ENCODE measurements at places on chromosomes 4 and X. TPM values are rescaled to one million over a fixed set of nuclear protein-coding genes. Genes with fewer than 3 reads are reported as not detected.
A peak's percentile ranks its signal among the peaks of the same experiment; 100 is the strongest.

GRCh38 chr4:107721436-107722100, 1.5 kb upstream of the PAPSS1 start:
- no peak overlapping the region for H3K27ac ChIP-seq
- H3K4me1 ChIP-seq = peaks cover 6% of the 10 kb centered on the region
- DNase-seq = no peak
- H3K27me3 ChIP-seq = no peaks in the 10 kb centered on the region

DNA sequence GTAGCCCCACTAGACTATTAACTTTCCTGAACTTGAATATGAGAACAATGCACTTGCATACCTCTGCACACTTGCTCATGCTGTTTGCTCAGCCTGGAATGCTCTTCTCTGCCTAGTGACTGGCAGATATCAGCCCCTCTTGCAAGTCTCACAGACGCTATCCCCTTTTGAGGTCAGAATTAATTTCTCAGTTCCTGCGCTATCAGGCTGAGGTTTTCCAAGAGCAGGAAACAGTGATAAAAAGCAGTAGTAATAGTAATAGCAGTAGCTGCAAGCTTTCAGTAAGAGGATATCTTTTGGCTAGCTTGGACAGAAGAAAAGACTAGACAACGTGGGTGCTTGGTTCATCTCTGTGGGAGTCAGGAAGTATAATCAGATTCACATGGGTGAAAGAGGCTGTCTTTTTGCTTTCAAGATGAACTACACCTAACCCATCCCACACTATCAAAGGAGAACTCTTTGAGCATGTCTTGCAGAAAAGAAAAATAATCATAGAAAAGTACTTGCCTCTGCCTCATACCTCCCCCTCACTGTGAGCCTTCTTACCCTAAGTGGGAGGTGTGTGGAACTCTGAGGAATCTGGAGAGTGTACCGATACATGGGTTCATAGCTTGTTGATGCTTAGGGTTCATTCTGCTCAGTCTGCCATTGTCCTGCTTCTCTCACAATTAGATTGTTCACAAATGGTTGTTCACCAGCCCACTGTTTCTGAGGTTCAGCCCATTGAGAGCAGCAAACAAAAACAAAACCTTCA, 11.3 kb upstream of the DRP2 start:
- H3K4me1 ChIP-seq = peaks cover 4% of the 10 kb centered on the region
- no peak overlapping the region for H3K4me3 ChIP-seq
- no peaks in the 10 kb centered on the region for H3K27me3 ChIP-seq
- H3K27ac ChIP-seq = no peak overlapping the region
- no peaks in the 10 kb centered on the region for H3K36me3 ChIP-seq

DNA sequence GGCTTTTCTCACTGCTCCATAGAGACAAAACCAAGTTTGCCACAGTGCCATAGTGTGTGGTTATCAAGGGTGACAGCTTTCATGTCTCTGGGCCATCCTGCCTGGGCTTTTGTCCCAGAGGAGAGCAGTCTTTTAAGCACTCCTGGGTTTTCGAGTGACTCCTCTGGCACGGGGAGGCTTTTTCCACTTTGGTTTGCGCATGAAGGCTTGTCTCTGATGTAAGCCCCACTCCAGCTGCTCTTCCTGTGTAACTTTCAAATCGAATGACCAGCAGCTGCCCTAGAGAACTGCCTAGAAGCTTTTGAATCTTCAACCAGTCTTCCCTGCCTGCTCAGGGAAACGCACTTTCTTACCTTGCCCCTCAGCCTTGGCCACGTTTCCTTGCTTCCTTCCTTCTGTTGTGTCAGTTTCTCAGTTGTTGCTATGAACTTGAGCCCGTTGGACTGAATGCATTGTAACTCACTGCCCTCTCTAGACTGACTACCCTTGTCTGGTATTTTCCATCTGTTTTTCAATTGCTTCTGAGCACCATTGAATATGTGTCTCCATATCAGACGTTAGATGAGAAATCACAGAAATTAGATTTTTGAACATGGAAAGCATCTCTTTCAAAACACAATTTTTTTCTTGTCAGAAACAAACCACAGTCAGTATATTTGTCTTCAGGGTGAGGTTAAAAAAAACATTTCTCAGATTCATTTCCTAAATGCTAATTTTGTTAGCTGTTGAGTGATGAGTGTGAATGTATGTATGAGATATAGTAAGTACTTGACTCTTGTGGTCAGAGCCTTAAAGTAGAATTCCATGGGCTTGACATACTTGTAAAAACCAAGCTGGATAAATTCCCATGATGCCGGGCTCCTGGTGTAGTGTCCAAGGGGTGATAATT, 45.3 kb downstream of the SLC9A6 start:
- H3K27ac ChIP-seq = peak overlapping the region; percentile 60
- peaks cover 2% of the 10 kb centered on the region for H3K4me1 ChIP-seq
- H3K4me3 ChIP-seq = no peak overlapping the region
- H3K36me3 ChIP-seq = no peaks in the 10 kb centered on the region

- DNase-seq = no peak
- H3K27me3 ChIP-seq = no peaks in the 10 kb centered on the region
- H3K27ac ChIP-seq = no peak overlapping the region
These were observed 888.2 kb downstream of the RAB28 start for GRCh38 chr4:12595986-12596385.

IL2 gene
- not detected for total RNA-seq

DNA sequence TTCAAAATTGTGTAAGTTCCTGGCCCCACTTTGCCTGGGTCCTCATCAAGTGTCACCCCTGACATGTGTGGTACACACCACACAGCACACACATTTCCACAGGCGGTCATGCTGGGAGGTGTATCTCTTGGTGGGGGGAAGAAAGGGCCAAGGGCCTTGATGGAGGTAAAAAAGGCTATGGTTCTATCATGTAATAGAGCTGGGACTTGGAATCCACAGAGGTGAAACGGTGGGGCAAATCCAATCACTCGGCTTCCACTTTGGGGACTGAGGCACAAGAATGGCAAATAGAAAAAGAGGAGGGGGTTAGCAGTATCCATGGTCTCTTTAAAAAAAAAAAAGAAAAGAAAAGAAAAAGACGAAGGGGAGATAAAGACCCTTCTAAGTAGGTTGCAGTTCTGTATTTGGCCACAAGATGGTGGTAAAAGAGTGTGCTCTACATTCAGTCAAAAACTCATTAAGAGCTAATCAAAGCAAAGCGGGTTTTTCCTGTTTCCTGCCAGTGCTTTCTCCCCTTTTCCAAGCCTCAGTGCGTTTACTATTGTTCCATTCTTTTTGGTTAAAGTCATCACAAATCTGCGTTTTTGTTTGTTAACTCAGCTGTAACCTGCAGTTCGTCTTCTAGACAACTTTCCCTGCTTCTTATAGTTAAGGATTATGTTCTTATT, 37.0 kb upstream of the ATP6AP2 start:
- no peak overlapping the region for H3K27ac ChIP-seq
- no peaks in the 10 kb centered on the region for H3K36me3 ChIP-seq
- no peak overlapping the region for H3K4me3 ChIP-seq
- H3K4me1 ChIP-seq = peaks cover 2% of the 10 kb centered on the region
- DNase-seq = peak; percentile 38
- peaks cover 10% of the 10 kb centered on the region for H3K27me3 ChIP-seq

- H3K27me3 ChIP-seq = no peaks in the 10 kb centered on the region
- no peak overlapping the region for H3K27ac ChIP-seq
- peaks cover 7% of the 10 kb centered on the region for H3K4me1 ChIP-seq
- no peaks in the 10 kb centered on the region for H3K36me3 ChIP-seq
- H3K4me3 ChIP-seq = no peak overlapping the region
These were observed 132.7 kb downstream of the ARHGAP24 start for GRCh38 chr4:85607624-85608023.

GRCh38 chr4:19748519-19749479, 502.9 kb upstream of the SLIT2 start:
- H3K36me3 ChIP-seq = no peaks in the 10 kb centered on the region
- H3K27me3 ChIP-seq = no peaks in the 10 kb centered on the region
- no peak overlapping the region for H3K27ac ChIP-seq

GRCh38 chr4:147731580-147732517, at the start of gene ARHGAP10:
TSS of gene ARHGAP10 (plus strand) at chr4:147732088. CDS start at chr4:147732302, 214 bp downstream.
- H3K36me3 ChIP-seq = no peaks in the 10 kb centered on the region
- no peaks in the 10 kb centered on the region for H3K27me3 ChIP-seq
- H3K4me3 ChIP-seq = peak within 1 kb of the TSS; percentile 91
- DNase-seq = peak; percentile 89

DNA sequence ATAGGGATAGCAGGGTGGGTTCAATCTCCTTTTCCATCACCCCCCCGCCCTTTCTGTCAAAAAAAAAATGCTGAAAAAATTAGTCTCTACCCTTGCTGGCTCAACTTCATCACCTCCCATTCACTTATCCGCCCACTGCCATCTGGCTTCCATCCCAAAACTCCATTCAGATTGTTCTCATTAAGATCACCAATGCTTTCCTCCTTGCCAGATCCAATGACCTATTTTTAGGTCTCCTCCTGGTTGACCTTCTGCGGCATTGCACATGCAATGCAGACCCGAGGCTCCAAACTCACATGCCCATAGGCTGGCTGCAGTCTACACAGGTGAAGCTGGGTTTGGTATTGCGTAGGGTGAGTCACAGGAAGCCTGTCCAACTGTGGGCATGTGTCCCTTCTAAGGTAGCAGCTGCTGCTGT, 21.1 kb upstream of the STIM2 start:
- no peaks in the 10 kb centered on the region for H3K36me3 ChIP-seq
- no peaks in the 10 kb centered on the region for H3K27me3 ChIP-seq
- H3K27ac ChIP-seq = no peak overlapping the region
- H3K4me3 ChIP-seq = no peak overlapping the region
- H3K4me1 ChIP-seq = peaks cover 12% of the 10 kb centered on the region

DNA sequence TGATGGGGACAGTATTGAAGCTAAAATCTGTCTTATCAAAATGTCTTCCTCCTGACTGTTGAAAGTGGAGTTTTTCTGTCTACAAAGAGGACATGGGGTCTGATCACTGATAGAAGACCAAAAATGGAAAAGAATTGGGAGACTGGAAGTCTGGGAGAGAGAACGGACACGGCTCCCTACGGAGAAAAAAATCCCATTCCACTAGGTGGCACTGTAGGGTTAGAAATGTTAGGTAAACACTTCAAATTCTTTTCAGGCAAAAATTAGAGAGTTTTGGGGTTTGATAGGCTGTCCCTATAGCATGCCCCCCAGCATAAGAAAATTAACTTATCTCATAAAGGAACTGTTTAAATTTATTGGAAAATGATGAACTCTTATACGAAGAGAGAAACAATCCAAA, 200.5 kb downstream of the FAM133A start:
- no peaks in the 10 kb centered on the region for H3K36me3 ChIP-seq
- peaks cover 3% of the 10 kb centered on the region for H3K27me3 ChIP-seq
- H3K27ac ChIP-seq = no peak overlapping the region
- no peaks in the 10 kb centered on the region for H3K4me1 ChIP-seq

DNA sequence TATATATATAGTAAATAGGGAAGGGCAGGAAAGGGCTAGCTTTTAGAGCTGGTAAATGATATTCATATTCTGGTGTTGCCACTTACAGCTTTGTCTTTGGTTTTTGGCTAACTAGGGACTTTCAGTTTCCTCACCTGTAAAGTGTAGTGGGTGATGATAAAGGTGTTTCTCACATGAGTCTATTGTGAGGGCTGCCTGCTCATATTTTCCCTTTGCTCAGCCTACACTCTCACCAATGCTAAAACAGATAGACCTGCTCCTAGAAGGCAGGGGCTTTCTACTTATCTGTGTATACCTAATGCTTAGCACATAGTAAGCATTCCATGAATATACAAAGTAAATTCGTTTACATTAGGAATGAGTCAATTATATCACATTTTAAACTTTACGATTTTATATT, 137.2 kb upstream of the HS3ST1 start:
- H3K27ac ChIP-seq = no peak overlapping the region
- H3K4me1 ChIP-seq = peaks cover 5% of the 10 kb centered on the region
- no peak overlapping the region for H3K4me3 ChIP-seq
- no peaks in the 10 kb centered on the region for H3K27me3 ChIP-seq
- DNase-seq = no peak

- no peak overlapping the region for H3K27ac ChIP-seq
- H3K36me3 ChIP-seq = no peaks in the 10 kb centered on the region
These were observed 184.0 kb upstream of the ANK2 start for GRCh38 chr4:112865443-112865842.

DNA sequence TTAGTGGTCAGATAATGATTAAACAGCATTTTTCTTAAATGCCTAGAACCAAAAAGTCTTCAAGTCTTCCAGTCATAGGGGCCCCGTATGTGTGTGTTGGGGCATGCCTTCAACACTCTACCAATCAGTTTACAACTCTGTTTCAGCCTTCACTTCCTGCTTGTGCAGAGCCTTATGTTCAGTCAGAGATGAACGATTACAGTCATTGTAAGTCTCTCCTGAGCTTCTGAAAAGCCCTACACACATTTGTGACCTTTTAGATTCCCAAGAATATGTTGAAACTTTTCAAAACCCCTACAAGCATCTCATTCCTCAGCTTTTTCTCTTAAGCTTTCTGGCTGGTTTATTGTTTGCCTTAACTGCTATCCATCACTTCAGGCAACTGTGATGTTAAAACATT, 591.2 kb downstream of the ZNF674 start:
- H3K36me3 ChIP-seq = no peaks in the 10 kb centered on the region
- no peak overlapping the region for H3K27ac ChIP-seq
- no peak overlapping the region for H3K4me3 ChIP-seq
- H3K27me3 ChIP-seq = peaks cover 3% of the 10 kb centered on the region
- no peak for DNase-seq

HHIP gene
- total RNA-seq = 86.5 TPM

DNA sequence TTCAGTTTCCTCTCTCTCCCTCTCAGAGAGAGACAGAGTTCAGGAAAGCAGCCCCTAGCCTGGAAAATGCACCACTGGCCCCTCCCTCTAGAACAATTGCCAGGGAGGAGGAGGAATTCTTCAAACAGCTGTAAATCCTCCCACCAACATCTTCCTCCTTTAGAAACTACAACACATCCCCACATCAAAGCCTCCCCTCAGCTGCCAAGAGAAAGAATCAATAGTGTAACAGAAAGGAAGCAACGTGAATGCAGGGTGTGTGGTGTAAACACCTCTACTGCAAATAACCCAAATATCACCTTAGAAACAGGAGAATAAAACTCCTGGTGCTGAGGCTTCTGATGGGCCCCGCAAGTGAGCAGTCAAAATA, 249.9 kb upstream of the GATB start:
- no peak for DNase-seq
- H3K27me3 ChIP-seq = no peaks in the 10 kb centered on the region
- no peaks in the 10 kb centered on the region for H3K4me1 ChIP-seq
- H3K27ac ChIP-seq = no peak overlapping the region
- H3K36me3 ChIP-seq = no peaks in the 10 kb centered on the region
- no peak overlapping the region for H3K4me3 ChIP-seq

DNA sequence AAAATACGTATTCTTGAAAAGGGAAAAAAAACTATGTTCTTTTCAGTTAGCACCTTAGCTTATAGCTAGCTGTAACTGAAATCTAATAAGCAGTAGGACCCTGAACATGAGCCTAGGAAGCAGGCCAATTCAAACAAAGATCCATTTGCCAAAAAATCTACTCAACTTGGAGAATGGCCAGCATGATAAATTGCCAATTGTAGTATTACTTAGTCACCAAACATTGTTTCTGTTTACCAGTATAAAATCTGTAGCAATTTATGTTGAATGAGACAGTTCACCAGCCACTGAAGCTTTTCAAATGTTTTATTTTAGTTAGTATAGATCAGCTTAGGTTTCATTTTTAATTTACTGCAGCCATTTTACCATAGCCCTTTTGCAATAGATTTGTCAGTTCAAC, 323.6 kb upstream of the DIPK2B start:
- no peak overlapping the region for H3K4me3 ChIP-seq
- no peaks in the 10 kb centered on the region for H3K36me3 ChIP-seq
- peaks cover 2% of the 10 kb centered on the region for H3K27me3 ChIP-seq
- DNase-seq = peak; percentile 69
- no peak overlapping the region for H3K27ac ChIP-seq
- H3K4me1 ChIP-seq = no peaks in the 10 kb centered on the region

CABS1 gene
- not detected for total RNA-seq

Measured in lung (tissue), 17 donors.